ENCODE measurements at places on chromosomes 6 and 20.
A peak's percentile ranks its signal among the peaks of the same experiment; 100 is the strongest.

DNA sequence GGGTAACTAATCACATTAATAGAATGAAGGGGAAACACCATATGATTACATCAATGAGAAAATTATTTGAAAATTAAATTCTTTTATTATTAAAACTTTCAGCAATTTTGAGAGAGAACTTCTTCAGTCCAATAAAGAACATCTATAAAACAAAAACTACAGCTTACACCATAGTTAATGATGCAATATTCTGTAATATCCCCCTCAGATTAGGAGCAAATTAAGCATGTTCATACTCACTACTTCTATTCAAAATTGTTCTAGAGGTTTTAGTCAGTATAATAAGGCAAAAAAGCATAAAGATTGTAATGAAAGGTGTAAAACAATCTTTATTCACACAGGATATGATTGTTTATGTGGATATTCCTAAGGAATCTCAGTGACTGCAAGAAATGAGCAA, 465.4 kb downstream of the CD109 start:
- no peak for DNase-seq

GRCh38 chr6:87879132-87879861, 168.3 kb upstream of the SPACA1 start:
- DNase-seq = no peak

DNA sequence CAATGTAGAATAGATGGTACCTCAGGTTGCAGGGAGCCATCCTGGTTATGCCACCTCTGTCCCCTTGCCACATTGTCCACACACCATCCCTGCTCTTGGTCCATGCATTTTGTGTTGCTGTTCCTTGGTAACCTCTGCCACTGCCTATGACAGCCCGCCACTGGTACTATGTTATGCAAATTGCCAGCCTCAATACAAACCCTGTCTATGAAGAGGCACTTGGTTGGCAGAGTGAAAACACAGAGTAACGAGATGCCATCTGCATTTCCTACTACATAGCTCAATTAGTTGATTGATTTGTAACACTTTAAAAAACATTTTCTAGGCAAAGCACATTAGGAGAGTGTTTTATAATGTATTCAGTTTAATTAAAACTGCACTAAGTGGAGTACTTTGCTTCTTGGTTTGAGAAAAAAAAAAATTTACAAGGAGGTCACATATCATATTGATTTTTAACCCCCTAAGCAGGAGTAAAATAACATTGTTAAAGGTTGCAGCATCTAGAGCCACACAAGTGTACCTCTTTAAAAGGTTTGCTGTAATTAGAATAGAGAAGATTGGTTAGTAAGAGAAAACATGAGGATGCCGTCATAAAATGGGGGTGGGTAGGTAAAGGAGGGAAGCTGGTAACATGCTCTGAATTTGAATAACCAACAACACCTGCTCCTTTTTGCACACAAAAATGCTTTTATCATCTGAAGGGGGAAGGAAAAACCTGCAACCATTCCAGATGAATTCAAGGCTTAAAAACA, 817.1 kb downstream of the KIF16B start:
- no peak for DNase-seq

DNA sequence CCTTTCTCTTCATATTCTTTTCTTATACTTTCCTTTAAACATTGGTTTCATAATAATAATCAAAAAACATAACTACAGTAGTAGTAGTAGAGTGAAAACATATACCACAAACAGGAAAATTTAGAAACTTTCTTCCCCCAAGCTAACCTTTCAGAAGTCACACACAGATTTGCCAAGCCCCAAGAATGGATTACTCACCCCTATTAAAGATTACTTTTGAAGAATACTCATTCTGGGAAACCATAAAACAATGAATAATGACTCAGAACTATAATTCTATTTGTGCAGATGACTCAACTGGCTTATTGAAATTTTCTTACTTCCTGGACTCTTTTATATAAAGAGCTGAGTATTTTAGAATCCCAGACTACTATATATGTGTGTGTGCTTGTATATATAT, 119.4 kb upstream of the GJE1 start:
- DNase-seq = no peak

- no peak for DNase-seq
Observed at GRCh38 chr6:33815854-33816253, 12.1 kb upstream of the MLN start.

- peak; percentile 67 for DNase-seq
Observed at GRCh38 chr20:43752561-43753301, 25.9 kb upstream of the GTSF1L start.

- DNase-seq = no peak
Observed at GRCh38 chr20:51171141-51171540, 148.2 kb upstream of the KCNG1 start.

DNA sequence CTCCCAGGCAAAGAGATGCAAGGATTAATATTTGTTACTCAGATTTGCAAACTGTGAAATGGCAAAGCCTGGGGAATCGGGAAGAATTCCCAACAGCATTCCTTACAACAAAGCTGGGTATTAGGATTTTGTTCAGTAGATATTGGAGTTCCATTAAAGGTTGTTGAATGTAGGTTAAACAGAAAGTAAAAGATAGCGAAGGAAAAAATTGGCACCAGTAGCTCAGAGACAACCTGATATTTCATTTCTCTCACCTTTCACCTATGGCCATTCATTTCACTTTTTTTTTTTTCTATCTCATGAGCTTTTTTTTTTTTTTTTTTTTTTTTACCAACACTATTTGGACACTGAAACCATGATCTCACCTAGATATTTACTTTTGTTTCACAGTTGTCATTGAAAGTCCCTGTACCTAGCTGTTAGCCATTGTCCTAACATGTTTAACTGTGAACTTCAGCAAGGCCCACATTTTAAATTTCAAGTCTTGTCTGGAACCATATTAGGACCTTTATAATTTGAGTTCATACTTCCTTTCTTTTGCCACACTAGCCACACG, 552.5 kb downstream of the HAO1 start:
- no peak for DNase-seq

GRCh38 chr20:51469046-51469445, 73.5 kb downstream of the NFATC2 start:
- DNase-seq = no peak

DNA sequence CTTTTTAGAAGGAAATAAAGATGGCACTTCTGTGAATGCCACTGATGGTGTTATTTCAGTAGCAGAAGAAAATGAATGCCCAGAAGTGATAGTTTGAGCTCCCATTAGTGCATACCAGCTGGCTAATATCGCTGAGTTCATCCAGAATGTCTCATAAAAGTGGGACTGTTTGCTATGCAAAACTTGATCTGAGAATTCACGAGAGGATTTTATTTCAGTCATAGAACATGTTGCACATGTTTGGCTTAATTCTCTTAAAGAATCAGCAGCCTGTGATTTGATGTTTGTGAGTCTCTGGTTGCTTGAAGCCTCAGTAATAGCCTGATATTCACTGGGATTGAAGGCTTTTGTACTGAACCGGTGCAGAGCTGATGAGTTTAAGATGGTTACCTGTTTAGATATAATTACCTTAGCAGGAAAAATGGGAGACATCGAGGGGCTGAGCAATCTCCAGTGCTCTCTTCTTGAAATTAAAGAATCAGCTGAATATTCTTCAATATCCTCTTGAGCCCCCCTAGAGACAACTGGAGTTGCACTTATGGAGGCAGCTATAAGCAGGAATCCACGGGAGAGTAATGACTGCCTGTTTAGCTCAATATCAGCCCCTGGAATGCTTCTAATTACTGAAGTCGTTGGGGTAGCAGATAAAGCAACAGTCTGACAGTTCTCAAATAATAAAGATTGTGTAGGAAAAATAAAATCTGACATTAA, 955.5 kb downstream of the PHF3 start:
- DNase-seq = no peak

DNA sequence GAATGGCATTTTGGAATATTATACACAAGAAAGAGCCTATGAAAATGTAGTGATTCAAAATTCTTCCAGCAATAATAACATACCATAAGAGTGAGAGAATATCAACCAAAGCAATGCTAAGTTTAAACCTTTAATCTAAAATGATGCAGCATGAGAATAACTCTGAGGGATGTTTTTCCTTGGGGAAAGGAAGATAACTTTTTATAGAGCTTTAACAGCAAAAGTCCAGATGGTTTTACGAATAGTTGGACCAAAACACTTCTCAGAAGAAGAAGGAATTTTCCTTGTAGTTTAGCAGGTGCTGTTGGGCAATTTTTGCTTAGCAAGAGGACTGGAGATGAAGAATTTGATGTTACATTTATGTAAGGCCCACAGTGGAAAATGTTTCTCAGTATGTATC, 1503.2 kb downstream of the HACE1 start:
- DNase-seq = no peak

DNA sequence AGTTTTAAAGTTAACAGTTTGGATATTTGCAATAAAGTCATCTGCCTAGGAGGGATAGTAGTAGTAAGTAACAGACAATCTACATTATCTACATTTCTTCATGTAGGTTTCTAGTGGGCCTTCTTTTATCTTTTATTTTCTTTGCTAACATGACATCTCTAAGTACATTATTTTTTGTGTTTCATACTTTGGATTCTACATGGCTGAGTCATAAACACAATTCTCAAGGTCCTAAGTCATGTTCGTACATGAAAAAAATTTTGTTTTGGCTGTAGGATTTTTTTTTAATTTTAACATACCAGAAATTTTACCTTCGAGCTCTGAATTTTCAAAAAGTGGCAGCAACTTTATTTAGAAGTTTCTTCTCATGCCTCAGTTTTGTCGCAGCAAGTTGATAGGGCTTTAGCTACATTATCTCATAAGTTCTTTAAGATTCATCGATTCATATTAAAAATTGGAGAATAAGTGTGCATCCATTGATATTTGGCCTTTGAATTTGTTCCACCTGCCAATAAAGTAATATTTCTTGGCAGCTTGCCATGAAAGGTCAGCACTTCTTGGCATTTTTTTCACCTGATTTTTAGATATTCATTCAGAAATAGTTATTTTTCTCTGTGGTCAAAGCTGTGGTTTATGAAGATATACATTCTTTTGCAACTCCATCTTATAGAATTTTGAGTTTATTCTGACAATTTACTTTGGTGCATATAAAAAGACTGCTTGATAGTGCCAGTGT, 146.2 kb downstream of the GRIK2 start:
- DNase-seq = no peak

GRCh38 chr6:146358431-146359046, 185.1 kb upstream of the RAB32 start:
- no peak for DNase-seq

- DNase-seq = no peak
Observed at GRCh38 chr20:25280051-25280573, 32.2 kb downstream of the PYGB start.

GRCh38 chr6:166608774-166609173, 18.3 kb downstream of the RPS6KA2 start:
- DNase-seq = no peak

GRCh38 chr20:62760471-62760855, 35.8 kb upstream of the MRGBP start:
- DNase-seq = no peak

GRCh38 chr6:143765422-143766184, 77.5 kb upstream of the LTV1 start:
- DNase-seq = no peak

DNA sequence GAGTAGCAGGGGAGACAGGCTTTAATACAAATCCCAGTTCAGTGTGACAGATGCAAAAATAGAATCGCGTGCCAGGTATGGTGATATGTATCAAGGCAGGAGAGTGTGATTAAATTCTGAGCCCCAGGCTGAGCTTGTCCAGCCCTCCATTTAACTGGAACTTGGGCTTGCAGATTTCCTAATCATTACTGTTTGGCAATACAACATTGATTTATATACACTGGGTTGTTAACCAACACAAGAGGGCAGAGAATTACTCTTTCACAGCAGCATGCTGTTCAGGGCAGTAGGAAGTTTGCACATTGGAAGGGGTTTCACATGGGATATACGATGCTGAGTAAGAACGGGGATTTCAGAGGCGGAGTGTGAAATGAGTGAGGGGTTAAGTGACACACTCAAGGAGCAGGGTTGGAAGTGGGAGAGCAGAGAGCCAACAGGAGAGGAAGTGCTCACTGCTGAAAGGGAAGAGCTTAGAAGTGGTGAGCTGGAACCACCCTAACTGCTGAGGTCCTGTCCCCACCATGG, 70.8 kb upstream of the ATXN1 start:
- no peak for DNase-seq

- DNase-seq = no peak
Observed at GRCh38 chr6:151139524-151139923, 100.2 kb upstream of the AKAP12 start.

- DNase-seq = no peak
Observed at GRCh38 chr6:14642842-14643241, 525.3 kb downstream of the CD83 start.

- DNase-seq = no peak
Observed at GRCh38 chr20:8250539-8251200, 118.6 kb downstream of the PLCB1 start.

DNA sequence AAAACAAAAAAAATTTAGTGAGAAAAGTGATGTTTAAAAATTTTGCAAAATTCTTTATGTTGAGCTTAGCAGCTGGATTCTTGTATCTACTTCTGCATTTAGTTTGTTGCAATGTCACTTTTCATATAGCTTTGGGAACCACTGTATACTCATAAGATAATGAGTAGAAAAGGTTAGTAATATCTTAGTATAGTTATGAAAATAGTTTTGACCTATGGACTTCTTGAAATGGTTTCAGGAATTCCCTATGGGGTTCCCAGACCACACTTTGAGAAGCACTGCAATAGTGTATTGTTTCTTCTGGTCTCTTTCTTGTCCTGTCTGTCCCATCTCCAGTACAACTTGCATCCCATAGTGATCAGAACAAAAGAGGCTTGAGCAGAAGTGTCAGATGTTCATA, 29.4 kb downstream of the PPP1R16B start:
- no peak for DNase-seq

- DNase-seq = no peak
Observed at GRCh38 chr6:2502096-2502997, 248.4 kb downstream of the MYLK4 start.

- no peak for DNase-seq
Observed at GRCh38 chr6:25645916-25646315, 6.1 kb upstream of the SCGN start.

DNA sequence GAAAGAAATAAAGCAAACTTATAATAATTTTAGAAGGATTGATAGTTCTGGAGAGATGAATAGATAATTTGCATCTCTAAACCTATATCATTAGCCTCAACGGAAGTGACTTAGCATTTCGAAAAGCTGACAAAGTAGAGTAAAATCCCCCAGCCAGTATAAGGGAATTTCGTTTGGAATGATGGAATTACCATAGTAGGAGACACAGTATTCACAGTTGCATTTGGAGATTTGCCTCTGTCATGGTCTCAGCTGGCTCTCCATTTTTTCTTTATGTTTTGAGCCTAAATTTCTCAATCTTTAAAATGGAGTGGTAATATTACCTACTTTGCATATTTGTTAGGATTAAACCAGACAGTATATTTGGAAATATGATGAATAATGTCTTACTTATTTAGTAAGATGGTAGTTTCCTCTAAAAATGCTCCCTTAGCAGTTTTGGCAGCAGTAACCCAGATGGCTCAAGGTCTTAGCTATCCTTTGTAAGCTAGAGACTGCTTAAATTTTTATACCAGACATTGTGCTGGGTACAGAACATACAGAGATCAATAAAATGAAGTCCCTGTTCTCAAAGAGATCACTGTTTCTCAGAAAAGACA, 58.2 kb downstream of the SMAP1 start:
- DNase-seq = no peak
